ENCODE measurements at places on chromosomes 7 and 10.

- no peak for DNase-seq
Observed at GRCh38 chr10:19930936-19931893, 115.0 kb downstream of the PLXDC2 start.

DNA sequence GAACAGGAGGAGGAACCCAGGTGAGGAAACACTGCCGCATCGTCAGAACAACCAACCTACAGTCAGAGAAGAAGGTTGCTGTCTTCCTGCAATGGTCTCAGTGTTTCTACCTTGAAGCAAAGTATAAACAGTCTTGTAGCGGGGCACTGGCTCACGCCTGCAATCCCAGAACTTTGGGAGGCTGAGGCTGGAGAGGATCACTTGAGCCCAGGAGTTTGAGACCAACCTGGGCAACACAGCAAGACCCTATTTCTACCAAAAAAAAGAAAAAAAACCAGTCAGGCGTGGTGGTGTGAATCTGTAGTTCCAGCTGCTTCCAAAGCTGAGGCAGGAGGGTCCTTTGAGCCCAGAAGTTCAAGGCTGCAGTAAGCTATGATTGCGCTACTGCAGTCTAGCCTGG, 23.4 kb downstream of the SNX8 start:
- no peak for DNase-seq

- peak; percentile 44 for DNase-seq
Observed at GRCh38 chr7:66837007-66837406, 84.0 kb upstream of the TMEM248 start.

GRCh38 chr7:108637049-108637621, 67.5 kb downstream of the DNAJB9 start:
- no peak for DNase-seq

DNA sequence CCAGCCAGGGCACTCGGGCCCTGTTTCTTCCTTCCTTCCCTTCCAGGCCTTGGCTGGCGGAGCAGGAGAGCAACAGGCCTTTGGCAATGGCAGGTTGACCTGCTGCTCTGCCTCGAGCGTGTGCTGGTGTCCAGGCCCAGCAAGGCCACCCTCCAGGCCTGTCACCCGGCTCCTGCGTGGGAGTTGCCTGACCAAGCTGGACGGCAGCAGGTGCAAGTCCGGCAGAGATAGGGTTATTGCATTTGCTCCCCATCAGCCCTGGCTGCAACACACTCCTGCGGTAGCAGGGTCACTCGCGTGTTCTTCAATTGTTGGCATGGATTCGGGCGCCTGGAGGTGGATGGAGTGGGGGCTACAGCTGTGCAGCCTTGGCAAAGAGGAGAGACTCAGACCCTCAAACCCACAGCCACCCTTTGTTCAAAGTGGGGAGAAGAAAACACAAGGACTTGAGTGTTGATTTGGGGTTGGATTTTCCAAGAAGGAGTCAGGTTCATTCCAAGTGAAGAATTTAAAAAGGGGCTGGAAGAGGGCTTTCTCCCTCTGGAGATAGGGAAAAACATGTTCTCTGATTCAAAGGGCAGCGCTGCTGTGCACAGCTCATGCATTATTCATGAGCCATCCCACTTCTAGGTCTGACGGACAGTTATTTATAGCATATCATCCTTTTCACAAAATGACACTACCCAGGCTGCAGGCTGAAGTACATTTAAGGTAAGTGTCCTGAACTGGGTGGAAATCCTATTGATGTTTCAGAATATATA, 64.2 kb upstream of the PITRM1 start:
- no peak for DNase-seq

GRCh38 chr7:35700865-35701264, 5.9 kb upstream of the HERPUD2 start:
- no peak for DNase-seq
